ENCODE measurements at places on chromosomes 6 and 20.

- no peak for DNase-seq
Measured at GRCh38 chr20:58109918-58110635, 118.4 kb downstream of the ANKRD60 start.

DNA sequence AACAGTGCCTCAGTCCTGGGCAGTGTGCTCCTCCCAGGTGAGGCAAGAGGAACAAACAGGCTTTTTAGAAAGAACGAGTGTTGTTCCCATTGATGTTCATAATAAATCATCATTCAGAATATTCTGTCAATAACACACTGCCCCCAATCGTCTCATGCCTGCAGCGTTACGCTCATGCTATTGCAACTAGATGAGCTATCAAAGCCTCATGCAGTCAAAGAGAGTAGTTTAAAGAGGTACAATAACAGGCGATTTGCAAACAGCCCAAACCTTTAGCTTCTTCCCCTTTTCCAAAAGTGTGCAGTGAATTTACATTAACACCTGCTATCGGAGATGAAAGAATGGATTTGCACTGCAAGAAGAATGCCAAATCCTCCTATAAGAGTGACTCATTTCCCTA lies 1164.7 kb upstream of the MAP3K7 start:
- peak; percentile 17 for DNase-seq

GRCh38 chr6:7166410-7167293 lies 58.9 kb downstream of the RREB1 start:
- no peak for DNase-seq

DNA sequence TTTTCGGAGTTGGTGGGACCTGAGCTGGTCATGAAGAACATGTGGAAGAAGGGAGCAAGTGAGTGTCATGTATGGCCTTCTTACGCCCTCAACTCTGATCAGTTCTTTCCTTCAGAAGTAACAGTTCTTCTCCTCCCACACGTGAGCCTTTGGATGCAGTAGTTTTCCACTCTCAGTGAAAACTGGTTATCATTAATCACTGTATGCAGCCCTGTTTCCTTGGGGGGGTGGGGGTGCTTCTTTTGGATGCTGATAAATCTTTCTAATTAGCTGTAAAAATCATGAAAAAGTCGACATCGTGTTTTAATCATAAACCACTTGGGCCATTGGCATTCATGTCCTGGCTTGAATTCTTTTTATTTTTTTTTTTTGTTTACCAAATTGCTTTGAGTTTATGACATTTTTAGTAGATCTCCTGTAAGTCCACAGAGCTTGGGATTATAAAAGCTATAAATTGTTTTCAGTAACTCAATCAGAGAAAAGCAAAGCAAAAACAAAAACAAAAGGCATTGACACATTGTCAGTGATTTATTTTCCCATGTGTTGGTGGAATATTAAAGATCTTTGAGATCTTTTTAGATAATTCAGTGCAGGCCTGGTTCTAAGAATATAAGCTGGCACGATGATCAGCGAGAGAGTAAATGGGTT lies 84.8 kb downstream of the TRMT11 start:
- DNase-seq: no peak

DNA sequence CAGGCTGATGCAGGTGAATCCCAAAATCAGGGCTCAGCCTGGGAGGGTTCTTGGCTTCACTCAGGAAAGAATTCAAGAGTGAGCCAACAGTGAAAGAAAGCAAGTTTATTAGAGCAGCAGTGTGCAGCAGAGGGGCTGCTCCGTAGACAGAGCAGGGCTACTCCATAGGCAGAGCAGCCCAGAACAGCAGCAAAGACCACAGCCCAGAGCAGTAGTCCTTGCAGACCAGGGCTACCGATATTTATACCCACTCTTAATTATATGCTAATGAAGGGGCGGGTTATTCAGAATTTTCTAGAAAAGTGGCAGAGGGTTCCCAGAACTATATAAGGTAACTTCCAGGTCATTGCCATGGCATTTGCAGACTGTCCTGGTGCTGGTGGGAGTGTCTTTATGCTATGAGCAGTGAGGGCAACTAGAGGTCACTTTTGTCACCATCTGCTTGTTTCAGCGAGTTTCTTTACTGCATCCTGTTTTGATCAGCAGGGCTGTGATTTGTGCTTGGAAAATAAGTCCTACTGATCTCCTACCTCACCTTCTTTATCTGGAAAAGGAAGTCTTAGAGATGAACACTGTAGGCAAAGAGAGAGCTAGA lies 39.8 kb upstream of the PTPN1 start:
- DNase-seq: no peak

DNA sequence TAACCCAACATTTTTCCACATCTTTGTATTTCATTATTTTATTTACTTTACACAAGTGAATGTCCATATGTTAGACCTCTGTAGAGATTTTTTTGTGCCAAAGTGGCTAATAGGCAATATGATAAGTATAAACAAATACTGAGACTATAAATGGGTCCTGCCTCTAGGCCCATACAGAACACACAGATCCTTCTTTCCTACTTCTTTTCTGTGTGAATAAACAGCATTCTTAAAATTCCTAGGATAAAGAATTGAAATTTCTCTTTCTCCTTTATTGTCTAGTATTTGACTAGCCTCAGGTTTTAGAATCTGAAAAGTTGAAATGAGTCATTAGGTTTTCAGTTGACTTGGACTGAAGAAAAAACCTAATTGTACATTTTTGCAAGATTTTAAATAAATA lies 46.3 kb upstream of the HS3ST5 start:
- no peak for DNase-seq

Measured in NCI-H1930 (cell line).